Activated T-helper 2 cell treated with anti-CD3 and anti-CD28 coated beads, Interferon-gamma antibody, Interleukin-2, Interleukin-4, amounts not matched to agents 10 μg/mL and 5 μg/mL and 100 μg/mL, durations not matched to agents 14 hours and 24 hours and 36 hours (primary cell): ENCODE measurements at places on chromosomes 7 and 10. TPM values are rescaled to one million over a fixed set of nuclear protein-coding genes. Genes with fewer than 3 reads are reported as not detected.

Gene NPC1L1
- total RNA-seq, result not detected in 2 replicates

Gene UCN3
- not detected in 2 replicates for total RNA-seq

Gene C1QL3
- total RNA-seq, result 0.07 and 0.14 TPM in 2 replicates

Gene TUBB8
- not detected in 2 replicates for total RNA-seq

Gene DPCD
- 7.2 and 7.8 TPM in 2 replicates for total RNA-seq

Gene PLAC9
- not detected in 2 replicates for total RNA-seq

Gene LIPK
- total RNA-seq, result not detected in 2 replicates

Gene NDUFA5
- 55.1 and 57.2 TPM in 2 replicates for total RNA-seq

Gene GALNT17
- total RNA-seq, result not detected in 2 replicates

Gene PON3
- 0.14 and 0.30 TPM in 2 replicates for total RNA-seq

Gene MYL10
- total RNA-seq, result not detected in 2 replicates

Gene SGCE
- 2.0 and 2.5 TPM in 2 replicates for total RNA-seq

DNA sequence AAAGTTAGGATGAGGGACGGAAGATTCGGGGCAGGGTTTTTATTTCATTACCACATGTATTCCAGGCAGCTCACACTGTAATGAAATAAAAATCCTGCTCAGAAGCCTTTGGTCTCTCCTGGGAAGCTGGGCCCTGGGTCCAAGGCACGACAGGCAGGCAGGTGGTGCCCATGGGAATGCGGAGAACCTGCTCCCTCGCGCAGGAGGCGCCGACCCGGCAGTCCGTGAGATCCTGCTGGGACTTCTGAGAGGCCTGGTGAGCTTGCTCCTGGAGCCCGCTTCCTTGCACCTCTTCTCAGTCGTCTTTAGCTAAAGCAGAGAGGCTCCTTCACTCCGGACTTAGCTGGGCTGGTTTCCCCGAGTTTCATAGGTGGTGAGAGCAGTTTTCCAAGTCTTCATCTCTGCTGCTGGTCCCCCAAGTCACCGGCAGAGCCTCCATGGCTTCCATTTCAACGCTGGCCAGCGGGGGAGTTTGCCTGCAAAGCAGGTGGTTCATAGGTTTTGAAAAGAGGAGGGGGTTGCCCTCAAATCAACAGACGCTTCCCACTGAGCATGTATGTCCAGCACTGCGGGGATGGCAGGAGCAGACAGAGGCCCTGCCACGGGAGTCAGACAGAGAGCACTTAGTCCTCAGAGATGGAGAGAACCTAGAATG lies 24.5 kb downstream of the IL15RA start:
- DNase-seq, result no peak
- no peak overlapping the region for H3K27ac ChIP-seq
- H3K36me3 ChIP-seq, result peaks cover 16% of the 10 kb centered on the region
- no peaks in the 10 kb centered on the region for H3K27me3 ChIP-seq

- no peak overlapping the region for H3K27ac ChIP-seq
- H3K36me3 ChIP-seq, result no peaks in the 10 kb centered on the region
- no peak overlapping the region for H3K4me3 ChIP-seq
- no peaks in the 10 kb centered on the region for H3K27me3 ChIP-seq
- H3K4me1 ChIP-seq, result no peaks in the 10 kb centered on the region
- DNase-seq, result no peak
Measured at GRCh38 chr7:40870108-40870507, 735.3 kb downstream of the SUGCT start.

DNA sequence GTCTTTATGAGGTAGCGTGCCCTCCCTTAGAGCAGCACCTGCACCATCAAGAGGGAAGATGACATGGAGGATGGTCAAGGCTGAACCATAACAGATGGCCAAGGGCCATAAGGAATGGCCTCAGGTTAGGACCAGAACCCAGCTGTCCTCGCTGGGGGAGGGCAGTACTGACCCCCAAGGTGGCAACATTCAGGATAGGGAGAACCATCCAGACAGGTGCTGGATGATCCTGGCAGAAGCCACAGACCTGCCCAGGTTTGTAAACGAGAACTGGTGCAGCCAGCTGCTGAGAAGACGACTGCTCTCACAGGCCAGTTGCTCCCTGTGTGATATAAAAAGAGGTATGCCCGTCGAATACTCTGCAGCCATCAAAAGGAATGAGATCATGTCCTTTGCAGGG lies 320.4 kb downstream of the GLRX3 start:
- H3K4me1 ChIP-seq, result no peaks in the 10 kb centered on the region
- H3K36me3 ChIP-seq, result no peaks in the 10 kb centered on the region
- no peaks in the 10 kb centered on the region for H3K27me3 ChIP-seq
- H3K27ac ChIP-seq, result no peak overlapping the region
- H3K4me3 ChIP-seq, result no peak overlapping the region

DNA sequence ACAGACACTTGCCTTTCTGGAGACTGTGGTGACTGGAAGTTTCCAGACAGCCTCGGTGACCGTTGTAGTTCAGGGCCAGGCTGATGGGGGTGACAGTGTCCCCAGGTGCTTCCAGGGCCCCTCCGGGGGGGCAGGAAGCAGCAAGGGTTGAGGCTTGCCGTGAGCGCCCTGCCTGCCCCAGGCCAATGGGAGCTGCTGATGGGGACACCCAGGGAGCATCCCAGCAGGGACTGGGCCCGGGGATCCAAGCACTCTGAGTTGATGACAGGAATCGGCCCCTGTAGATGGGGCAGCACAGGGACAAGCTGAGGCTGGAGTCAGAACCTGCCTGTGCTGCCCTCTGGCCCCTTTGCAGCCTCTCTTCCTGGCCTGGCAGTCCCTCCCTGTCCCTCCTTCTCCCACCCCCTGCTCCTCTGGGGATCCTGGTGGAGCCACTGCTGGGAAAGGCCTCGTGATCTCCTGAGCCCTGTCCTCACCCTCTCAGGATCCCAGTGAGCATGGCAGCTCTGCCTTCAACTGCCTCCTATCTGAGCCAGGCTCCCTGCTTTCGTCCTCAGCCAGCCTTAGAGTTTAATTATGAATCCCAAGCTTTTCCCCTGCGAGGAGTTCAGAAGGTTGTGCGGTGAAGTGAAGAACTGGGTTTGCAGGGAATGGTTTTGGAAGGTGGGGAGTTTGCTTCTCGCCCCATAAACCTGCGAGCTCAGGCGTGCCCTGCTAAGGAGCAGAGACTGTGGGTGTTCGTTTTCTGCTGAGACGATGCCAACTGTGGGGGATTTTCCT lies 84.7 kb downstream of the ADCY1 start:
- no peaks in the 10 kb centered on the region for H3K36me3 ChIP-seq
- no peak for DNase-seq
- H3K4me3 ChIP-seq, result no peak overlapping the region
- H3K4me1 ChIP-seq, result no peaks in the 10 kb centered on the region
- H3K27me3 ChIP-seq, result no peaks in the 10 kb centered on the region

GRCh38 chr7:156616269-156617202 lies 24.0 kb upstream of the RNF32 start:
- DNase-seq, result no peak
- peaks cover 43% of the 10 kb centered on the region for H3K27me3 ChIP-seq
- H3K4me1 ChIP-seq, result peaks cover 44% of the 10 kb centered on the region

DNA sequence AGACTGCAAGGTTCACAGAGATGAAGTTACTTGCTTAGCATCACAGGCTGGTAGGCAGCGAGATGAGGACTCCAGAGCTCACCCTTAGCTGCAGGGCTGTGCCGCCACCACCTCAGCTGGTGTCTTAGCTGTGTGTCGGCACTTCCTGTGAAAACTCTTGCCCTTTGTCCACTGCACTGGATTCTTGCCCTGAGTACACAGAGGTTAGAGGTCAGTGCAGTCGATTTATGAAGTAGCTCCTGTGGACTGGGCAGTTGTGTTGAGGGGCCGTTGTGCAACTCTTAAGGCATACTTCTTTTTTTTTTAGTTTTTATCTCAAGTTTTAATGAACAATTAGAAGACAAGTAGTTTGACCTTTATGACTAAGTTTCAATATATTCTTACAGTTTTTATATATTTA lies 10.6 kb downstream of the NDUFB2 start:
- DNase-seq, result no peak
- no peak overlapping the region for H3K4me3 ChIP-seq
- H3K36me3 ChIP-seq, result peaks cover 54% of the 10 kb centered on the region

DNA sequence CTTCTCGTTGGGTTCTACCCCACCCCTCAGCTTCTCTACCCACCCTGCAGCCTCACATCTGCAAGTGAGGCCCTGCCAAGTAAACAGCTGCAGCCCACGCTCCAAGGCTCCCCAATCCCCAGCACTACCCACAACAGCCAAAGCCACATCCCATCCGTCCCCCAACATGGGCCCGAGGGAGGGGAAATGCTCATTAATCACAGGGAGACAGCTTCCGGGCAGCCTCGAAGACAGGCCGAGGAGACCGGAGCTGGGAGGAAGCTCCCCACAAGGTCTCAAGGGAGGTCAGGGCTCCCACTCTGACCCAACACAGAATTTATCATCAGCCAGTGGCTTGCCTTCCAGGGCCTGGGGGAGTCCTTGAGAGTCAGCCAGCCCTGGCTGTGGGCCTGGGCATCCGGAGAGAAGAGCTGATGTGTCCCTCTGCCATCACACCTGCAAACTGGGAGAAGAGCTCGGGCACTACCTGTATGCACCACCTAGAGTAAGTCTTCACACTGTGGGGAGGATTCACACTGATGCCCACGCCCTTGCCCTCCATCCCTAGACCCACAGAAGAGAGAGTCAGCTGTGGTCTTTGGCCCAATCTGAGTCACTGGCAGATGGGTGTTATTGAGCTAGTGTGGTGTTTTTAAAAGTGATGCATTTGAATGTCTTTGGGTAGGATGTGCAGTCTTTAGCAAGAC lies 115.5 kb upstream of the ZMIZ1 start:
- no peaks in the 10 kb centered on the region for H3K36me3 ChIP-seq
- no peak for DNase-seq
- no peaks in the 10 kb centered on the region for H3K4me1 ChIP-seq

DNA sequence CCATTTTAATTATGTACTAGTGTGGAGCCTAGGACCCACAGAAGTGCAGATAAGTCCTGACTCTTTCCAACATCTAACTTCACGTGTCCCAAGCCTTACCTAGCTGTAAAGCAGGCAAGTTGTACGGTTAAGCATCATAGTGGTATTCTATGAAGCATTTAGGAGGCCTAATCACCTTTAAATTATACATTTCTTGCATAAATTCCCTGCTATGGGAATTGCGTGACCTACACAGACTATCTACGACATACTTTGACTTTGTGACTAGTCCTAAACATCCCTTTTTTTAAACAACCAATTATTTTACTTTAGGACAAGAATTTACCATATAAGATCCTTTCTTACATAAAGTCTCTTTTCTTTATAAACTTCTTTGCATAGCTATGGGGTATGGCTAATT lies 37.7 kb upstream of the LRGUK start:
- DNase-seq, result no peak
- no peak overlapping the region for H3K27ac ChIP-seq
- no peaks in the 10 kb centered on the region for H3K4me1 ChIP-seq

DNA sequence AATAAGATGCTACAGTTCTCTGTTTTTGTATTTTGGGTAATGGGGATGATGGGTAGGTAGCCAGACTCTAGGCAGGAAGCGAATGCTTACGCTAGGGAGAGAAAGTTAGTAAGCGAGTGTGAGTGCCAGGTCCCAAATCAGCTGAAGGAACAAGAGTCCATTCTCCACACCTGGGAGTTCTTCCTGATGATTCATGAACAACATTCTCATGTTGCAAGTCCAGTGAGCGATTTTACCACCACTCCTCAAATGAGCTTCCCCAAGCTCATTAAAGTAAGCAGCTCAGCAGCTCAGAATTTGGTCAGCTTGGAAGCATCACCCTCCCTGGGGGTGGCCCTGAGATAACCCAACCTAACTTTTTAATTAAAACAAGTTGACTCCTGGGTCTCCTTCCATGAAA lies 27.3 kb downstream of the SH3PXD2A start:
- no peak overlapping the region for H3K4me3 ChIP-seq
- no peak for DNase-seq
- H3K27ac ChIP-seq, result no peak overlapping the region

DNA sequence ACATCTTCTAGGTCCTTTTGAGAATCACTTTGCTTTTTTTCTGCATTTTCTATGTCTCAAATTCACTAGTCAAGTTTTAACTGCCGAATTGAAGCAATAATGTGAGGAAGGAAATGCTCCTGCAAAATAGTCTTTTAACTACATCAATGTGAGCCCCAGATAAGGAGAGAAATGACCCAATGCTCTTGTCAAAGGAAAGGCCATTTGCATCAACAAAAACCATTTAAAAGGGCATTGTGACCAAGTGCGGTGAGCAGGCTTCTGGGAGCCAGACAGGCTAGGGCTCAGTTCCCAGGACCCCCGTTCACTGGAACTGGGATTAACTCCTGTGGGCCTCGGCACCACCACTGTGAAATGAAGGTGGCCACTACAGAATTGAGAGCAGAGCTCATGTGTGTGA lies 127.9 kb upstream of the EEPD1 start:
- no peak for DNase-seq
- no peaks in the 10 kb centered on the region for H3K4me1 ChIP-seq
- H3K27me3 ChIP-seq, result peaks cover 14% of the 10 kb centered on the region
- no peak overlapping the region for H3K4me3 ChIP-seq
- no peaks in the 10 kb centered on the region for H3K36me3 ChIP-seq

DNA sequence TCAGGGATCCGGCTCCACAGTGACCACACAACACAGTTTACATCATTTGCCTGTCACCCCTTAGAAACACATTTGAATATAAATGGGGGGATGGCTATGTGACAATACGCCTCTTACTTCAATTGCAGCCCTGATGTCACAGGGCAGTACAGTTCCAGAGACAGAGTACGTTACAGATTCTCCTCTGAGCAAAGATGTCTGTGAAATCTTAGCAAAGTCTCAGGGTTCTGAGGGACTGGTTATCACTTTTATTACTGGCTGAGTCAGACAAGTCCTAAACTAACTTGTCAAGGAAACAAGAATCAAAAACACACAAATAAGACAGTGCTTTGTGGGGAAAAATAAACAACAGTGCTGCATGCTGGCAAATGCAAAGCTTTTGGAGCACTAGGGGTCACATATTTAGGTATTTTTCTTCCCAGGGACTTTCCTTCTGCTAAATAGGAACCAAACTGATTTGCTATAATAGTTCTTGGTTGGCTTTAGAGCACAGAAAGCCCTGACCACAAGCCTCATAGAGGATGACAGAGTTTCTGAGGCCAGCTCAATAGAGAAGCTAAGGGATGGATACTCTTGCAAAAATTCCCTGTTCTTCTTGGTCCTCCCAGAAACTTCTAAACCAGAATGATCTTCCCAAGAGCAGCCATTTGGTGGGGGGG lies 501.6 kb downstream of the GRID1 start:
- no peaks in the 10 kb centered on the region for H3K36me3 ChIP-seq
- H3K4me3 ChIP-seq, result no peak overlapping the region
- no peak for DNase-seq
- H3K27me3 ChIP-seq, result no peaks in the 10 kb centered on the region
